Hematopoietic multipotent progenitor cell treated with erythropoietin and hydrocortisone succinate and interleukin-3 and kit ligand, for 4 days (in vitro differentiated cells): ENCODE measurements at places on chromosomes 11 and 22.

DNA sequence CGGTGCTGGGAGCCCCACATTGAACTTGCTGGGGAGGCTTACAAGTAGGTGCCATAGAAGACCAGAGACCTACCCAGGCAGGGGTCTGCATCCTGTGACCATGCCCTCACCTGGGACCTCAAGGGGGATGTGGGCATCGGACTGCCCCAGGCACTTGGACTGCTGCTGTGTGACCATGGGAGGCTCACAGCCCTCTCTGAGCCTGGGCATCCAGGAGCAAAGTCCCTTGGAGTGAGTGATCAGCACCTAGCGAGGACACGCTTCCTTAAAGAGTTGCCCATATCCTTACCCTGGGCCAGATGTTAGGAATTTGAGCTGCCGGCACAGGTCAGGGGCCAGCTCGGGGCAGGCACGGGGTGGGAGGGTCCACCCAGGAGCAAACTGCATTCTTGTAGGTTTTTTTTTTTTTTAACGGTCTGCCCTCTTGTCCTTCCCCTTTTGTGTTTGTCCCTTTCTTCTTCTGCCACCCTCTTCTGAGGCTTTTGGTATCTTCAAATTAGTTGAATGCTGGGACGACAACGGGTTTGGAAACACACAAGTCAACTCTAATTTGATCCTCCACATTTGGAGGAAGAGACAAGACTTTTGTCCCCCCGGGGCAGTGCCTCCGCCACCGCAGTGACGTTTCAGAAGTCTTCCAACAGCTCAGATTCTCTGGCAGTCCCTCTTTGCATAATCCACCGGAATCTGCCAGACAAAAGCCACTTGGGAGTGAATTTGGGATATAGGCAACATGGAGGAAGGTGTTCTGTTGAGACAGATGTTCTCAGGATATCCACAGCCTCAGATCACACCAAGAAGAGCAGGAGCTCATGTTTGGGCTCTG lies 46.1 kb upstream of the LINC01488 start:
- peak; percentile 68 for DNase-seq

GRCh38 chr11:16359369-16359768 lies 3.0 kb upstream of the SOX6 start:
- no peak for DNase-seq

DNA sequence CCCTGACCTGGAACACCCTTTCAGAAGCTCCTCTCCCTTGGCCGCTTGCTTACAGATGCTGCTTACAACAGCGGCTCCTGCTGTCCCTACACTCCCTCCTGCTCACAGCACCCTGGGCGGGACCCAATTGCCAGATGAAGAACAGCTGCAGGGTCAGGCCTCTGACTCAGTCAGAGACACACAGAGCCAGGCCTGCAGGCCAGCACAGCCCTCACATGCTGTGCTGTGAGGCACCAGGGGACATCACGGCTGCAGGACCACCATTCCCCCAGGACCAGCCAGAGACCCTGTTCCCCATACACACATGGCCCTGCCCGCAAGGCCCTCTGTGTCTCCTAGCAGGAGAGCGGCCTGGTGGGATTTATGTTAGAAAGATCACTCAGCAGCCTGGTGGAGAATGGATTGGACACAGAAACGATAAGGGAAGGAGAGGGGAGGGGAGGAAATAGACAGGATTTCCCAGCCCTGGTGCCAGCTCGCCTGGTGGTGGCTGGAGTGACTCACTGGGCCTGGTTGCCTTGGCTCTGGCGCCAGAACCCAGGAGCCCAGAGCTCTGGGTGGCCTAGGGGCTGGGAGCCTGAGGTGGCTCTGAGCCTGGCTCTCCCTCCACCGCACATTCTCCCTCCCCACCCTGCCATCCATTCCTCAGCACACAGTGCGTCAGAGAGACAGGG lies 6.7 kb downstream of the CAPN5 start:
- DNase-seq, result peak; percentile 54

GRCh38 chr11:134537941-134538340 lies 125.9 kb upstream of the B3GAT1 start:
- DNase-seq, result no peak

DNA sequence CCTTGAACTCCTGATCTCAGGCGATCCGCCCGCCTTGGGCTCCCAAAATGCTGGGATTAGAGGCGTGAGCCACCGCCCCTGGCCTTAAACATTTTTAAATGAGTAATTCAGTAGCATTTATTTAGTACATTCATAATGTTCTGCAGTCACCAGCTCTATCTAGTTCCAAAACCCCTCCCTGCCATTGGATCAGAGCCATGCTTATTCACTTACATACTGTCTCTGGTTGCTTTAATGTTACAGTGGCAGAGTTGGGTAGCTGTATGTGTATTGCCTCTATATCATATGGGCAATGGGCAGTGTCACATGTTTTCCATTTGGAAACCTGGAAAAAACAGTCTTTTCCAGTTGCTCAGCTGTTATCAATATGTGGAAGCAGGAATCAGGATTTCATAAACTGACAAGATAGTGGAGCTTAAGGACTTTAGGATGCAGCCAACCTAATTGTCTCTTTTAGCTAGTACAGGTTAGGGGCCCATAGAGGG lies 10.5 kb downstream of the COA4 start:
- DNase-seq, result no peak

GRCh38 chr11:120996973-120997372 lies 26.9 kb upstream of the TBCEL start:
- DNase-seq, result no peak

DNA sequence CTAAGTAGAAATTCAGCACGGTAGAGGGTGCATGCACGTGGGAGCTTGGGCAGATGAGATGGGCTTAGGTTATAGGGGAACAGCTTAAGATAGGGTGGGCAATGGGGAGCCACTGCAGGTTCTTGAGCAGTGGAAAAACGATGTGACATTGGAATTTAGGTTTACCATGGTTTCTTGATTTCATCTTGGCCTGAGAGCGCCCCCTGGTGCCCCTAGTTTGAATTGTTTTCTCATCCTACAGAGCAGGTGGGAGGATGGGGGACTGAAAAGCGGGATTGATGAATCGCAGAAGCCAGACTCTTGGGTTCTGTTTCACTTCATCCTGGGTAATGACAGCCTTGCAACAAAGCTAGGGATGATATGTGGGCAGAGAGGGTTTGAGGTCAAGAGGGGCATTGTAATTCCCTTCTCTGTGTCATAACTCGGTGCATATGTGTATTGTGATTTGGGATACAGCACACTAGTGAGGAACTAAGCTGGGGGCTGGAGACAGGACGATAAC lies 6.7 kb upstream of the MCAM start:
- peak; percentile 82 for DNase-seq

- no peak for DNase-seq
Observed at GRCh38 chr22:45154383-45154782, 9.3 kb upstream of the NUP50 start.

DNA sequence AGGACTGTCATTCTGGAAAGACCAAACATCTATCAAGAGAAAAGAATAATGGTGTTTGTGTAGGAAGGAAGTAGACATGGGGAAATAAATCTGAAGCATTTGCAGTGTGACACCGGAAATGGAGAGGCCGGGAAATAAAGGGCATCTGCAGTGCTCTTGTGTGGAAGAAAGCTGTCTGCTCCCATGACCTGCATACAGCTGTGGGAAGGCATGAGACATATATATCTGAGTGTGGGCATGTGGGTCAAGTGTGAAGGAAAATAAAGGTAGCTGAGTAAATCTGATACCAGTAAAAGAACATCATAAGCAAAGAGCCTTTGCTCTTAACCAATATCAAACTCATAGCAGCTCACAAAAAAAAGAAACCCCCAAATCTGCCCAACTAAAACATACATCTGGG lies 72.1 kb upstream of the OR5AK2 start:
- no peak for DNase-seq

DNA sequence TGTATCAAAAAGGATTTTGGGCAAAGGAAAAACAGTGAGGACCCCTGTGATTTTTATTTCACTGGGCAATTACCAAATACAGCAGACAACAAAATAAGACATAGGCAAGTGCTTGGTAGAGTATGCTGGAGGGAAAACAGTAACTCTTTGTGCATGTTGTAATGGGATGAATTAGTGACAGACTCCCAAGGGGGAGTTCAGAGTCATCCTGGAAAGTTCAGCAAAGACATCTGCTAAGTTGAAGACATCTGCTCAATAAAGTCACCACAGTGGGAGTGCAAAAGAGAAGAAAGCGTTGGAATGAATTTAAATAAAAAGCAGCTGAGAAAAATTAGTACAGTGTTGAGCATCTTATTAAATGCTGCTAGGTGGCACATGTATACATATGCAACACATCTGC lies 378.8 kb upstream of the ISX start:
- DNase-seq, result no peak

GRCh38 chr11:32705309-32706033 lies 89.0 kb downstream of the CCDC73 start:
- no peak for DNase-seq

DNA sequence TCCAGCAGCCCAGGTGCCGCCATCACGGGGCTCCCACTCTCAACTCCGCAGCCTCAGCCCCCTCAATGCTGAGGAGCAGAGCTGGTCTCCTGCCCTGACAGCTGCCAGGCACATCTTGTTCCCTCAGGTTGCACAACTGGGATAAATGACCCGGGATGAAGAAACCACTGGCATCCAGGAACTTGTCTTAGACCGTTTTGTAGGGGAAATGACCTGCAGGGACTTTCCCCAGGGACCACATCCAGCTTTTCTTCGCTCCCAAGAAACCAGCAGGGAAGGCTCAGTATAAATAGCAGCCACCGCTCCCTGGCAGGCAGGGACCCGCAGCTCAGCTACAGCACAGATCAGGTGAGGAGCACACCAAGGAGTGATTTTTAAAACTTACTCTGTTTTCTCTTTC lies at the start of gene SAA1:
SAA1 (plus strand) TSS at position 316 of the 400 bp plus-strand sequence. CDS start 624 bp downstream, outside the sequence.
- no peak for DNase-seq

- no peak for DNase-seq
Observed at GRCh38 chr11:71946144-71946571, 17.3 kb downstream of the RNF121 start.

DNA sequence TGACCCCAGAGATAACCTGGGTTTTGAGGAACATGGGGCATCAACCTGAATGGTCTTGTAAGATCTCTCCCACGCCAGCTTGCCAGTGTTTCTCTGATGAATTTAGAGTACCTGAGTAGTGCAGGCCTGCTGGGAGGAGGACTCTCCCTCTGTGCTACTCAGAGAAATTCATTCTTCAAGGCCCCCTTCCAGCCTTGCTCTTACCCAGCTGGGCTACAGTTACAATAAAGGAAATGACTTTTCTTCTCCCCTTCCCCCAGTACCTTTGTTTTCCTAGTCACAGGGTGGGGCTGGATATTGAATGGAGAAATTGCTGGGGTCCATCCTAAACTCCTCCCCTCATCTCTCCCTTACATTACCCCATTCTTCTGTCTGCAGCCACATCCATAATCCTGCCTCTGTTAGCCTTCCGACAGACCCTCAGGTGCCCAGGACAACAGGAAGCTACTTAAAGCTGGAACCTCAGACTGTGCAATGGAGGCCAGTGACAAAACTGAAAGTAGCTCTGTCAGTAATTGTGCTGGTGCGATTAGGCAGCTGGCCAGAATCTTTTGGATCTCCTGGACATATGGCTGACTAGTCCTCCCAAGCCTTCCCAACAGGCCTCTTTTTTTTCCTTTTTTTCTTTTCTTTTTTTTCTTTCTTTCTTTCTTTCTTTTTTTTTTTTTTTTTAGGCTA lies 17.4 kb downstream of the LIMK2 start:
- DNase-seq, result peak; percentile 60

DNA sequence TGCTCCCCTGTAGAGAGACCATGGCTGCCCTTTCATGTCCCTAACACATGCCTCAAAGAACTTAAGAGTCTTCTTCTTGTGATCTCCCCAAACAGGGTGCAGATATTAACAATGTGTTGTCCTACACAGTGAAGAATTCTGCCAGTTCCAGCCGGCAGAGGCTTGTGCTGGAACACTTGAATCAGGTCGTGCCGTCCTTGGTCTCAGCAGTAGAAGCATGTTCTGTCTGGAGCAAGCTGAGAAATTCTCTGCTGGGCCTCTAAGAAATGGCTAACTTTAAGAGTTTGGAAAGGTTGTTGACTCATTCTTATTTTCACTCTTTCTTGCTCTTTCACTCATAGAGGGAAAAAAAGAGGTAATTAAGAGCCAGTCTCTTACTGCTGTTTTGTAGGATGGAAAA lies 71.1 kb upstream of the SLC25A18 start:
- DNase-seq, result no peak

- DNase-seq, result peak; percentile 92
Observed at GRCh38 chr11:86151174-86152005, 82.5 kb upstream of the PICALM start.

GRCh38 chr11:34262531-34263081 lies 95.2 kb downstream of the ABTB2 start:
- no peak for DNase-seq

DNA sequence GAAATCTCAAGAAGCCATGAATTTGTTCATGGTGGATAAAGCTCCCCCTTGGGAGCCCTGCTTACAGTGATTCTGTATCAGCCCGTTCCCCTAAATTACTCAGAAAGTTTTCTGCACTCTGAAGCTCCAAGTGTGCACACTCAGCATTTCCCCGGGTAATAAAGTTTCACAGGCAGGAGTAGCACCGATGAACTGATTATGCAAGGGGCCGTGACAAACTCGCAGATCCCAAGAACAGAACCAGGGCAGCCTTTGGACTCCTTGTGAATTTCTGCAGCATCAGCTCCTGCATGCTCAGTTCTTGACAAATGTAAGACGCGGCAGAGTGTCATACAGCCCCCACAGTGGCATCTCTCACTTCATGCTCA lies 73.5 kb downstream of the COMMD9 start:
- DNase-seq, result no peak

DNA sequence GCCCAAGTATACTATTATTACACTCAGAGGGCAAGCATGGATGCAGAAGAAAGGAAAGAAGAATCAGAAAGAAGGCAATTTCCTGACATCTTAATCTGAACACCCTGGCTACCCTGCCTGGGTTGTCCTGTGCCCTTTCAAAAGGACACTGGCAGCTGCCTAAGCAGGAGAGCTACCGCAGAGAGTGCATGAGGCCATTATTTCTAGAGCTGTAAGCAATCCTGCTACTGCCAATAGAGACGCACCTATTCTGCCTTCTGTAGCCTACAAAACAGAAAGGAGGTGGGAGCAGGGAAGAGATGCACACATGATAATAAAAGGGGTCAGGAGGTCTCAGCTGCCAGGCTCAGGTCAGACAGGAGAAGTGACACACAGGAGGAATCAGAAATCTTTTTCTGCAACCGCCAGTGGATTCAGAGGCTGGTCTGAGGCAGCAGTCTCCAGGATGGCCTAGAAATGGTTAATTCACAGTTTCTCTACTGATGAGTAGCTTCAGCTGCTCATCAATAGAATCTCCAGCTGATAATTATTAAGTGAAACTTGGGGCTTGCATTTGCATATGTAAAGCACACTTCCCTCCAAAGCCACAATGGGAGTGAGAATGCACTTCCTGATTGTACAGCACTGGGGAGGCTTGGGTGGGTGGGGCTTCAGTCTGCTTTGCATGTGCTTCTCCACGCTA lies 253.9 kb downstream of the LARGE1 start:
- DNase-seq, result peak; percentile 1
